ENCODE measurements at places on chromosomes 5 and 9.

DNA sequence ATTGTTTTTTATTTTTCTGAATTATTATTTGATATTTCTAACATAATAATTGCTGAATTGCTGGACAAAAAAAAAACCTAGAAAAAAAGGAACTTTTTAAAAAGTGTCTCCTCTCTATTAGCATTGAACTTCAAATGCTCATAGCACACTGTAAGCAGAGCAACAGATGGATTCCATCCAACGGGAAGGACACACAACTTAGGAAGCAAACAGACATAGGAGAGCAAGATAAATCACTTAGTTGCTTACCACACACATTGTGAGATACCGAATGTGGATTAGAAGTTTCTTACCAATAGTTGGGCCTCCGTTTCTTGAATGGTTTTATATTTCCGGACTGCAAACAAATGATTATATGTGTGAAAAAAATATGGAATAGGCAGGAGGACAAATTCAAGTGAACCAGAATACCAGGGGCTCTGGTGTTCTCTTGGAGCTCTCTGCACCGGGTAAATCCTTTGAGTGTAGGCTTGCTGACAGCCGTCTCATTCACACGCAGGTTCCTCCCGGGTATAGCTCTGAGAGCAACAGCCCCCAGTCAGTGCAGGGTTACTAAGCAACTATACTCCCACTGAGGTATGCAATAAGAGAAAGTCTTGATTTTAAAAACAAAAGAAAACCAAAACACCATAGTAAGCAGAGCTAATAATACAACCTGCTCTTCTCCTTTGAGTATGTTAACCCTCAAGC, 217.6 kb downstream of the TMEM167A start:
- no peak for DNase-seq

GRCh38 chr9:88521308-88521707, 13.7 kb upstream of the NXNL2 start:
- no peak for DNase-seq

- no peak for DNase-seq
Measured at GRCh38 chr9:91502475-91502874, 78.8 kb upstream of the NFIL3 start.

- no peak for DNase-seq
Measured at GRCh38 chr5:137119321-137119720, 379.8 kb downstream of the SPOCK1 start.

GRCh38 chr5:1016036-1016435, 7.4 kb downstream of the NKD2 start:
- DNase-seq = no peak

GRCh38 chr5:113269023-113269997, 165.5 kb downstream of the TSSK1B start:
- no peak for DNase-seq

- DNase-seq = no peak
Measured at GRCh38 chr5:74194196-74194595, 446.3 kb downstream of the ENC1 start.

- no peak for DNase-seq
Measured at GRCh38 chr9:82732928-82733327, 330.0 kb downstream of the RASEF start.

- no peak for DNase-seq
Measured at GRCh38 chr5:31270396-31270795, 76.9 kb downstream of the CDH6 start.

DNA sequence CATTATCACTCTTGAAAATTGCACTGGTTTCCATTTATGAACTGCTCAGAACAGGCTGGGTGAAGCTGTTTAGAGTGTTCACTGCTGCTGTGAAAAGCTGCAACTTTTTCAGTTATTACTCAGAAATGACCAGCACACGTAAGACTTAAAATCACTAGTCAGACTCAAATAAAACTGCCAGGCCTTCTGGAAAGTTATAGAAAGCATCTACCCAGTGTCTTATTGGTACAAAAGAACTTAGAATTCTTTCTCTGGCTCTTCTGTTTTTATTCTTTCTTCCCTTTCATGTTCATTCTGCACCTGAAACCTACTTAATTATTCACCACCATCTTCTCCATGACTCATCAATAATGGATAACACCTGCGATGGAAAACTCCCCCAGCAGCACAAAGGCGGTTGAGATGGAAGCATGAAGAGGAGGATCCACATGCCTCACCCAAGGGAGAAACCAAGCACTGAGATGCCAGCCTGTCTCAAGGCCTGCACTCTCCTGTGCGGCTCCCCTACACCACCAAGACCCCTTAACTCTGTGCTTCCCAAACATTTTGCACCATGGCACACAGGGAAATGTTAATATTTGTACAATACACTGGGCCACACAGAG, 171.9 kb downstream of the ENTREP1 start:
- DNase-seq = no peak

GRCh38 chr9:108057421-108058134, 568.0 kb upstream of the KLF4 start:
- DNase-seq = no peak

DNA sequence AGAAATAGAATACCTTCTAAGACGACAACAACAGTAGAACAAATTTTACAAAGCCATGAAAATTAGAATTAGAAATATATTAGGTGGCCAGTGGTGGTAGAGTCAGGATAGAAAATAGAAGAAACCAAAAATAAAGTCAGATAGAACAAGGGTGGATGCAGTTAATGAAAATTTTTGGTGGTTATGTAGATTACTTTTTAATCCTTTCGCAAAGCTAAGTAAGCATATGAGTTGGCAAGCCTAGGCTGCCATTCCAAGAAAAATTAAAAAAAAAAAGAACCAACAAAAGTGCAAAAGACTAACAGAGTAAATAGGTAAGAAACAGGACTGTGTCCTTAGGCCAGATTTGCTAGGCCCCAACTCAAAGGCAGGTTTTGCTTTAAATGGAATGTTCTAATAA, 56.8 kb downstream of the PCSK5 start:
- no peak for DNase-seq

DNA sequence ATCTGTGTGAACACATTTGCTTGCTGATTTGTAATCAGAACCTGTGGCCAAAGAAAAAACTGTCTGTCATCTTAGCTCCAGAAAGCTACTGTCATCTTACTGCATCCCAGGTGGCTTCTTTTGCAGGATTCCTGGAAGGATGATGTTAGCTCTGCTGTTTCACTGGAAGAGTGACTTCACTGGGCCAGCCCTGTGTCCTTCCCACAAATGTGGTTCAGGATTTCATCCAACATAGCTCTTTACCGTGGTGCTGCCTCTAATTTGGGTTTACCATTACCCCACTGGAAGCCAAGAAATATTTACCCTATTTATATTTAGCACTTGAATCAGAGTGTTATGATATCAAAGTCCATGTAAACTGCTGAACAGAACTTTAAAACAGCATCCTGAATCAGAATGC, 501.0 kb downstream of the GADD45G start:
- no peak for DNase-seq

- no peak for DNase-seq
Measured at GRCh38 chr5:38453506-38453905, 102.9 kb downstream of the LIFR start.

DNA sequence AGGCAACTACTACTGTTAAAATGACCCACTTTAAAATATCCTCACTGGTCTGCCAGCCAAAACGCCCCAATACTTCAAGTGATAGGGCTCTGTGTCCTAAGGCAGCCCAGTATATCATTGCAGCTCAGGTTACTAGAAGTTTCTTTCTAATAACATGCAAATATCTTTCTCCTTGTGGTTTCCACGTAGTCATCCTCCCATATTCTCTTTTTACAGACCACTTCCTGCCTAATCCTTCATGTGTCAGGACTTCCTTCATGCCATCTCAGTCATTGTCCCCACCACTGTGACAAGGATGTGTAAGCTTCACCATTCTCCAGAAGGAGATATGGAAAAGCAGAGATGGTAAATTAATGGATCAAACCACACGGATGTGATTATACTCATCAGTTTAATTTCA, 813.7 kb downstream of the MAT2B start:
- no peak for DNase-seq

GRCh38 chr9:130323051-130323745, 57.6 kb downstream of the HMCN2 start:
- DNase-seq = no peak

GRCh38 chr5:65102976-65103711, 334.4 kb downstream of the CWC27 start:
- peak; percentile 38 for DNase-seq

DNA sequence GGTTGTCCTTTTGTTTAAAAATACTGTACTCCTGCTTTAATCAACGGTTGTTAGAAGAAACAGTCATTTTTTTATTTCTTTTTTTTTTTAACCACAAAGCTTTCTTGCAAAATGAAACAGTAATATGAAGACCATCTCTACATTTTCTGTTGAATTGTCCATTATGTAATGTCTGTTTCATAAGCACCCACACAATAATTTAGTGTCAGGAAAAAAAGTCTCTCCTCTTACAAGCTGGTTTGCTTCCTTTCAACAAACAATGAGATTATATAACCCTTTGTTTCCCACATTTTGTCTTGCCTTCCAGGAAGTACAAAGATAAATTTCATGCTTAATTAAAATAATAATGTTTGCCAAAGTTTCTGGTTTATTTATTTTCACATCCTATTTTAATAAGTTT, 16.7 kb downstream of the CTNNAL1 start:
- DNase-seq = no peak

- DNase-seq = no peak
Measured at GRCh38 chr9:134551176-134551575, 90.4 kb upstream of the COL5A1 start.

GRCh38 chr9:121271368-121272341, 3.7 kb downstream of the GSN start:
- DNase-seq = no peak

DNA sequence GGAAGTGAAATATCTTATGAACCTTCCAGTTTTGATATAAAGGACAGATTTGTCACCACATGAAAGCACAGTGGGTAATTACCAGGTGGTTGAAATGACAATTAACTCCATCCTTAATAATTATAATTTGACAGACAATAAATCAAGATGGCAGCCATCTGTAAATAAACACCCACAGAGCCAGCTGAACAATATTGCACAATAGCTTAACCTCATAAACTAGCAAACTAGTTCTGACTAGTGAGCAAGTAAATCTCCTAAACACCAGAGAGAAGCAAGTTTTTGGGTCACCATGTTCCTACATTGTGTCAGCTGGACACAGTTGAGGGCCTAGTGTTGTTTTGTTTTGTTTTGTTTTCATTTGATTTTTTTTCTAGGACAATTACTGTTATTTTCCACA, 577.4 kb downstream of the ACTL7B start:
- no peak for DNase-seq

GRCh38 chr9:93216073-93216365, 32.1 kb downstream of the WNK2 start:
- DNase-seq = no peak

- no peak for DNase-seq
Measured at GRCh38 chr9:24516463-24516862, 29.2 kb downstream of the IZUMO3 start.

GRCh38 chr9:71678999-71679398, 89.3 kb downstream of the CEMIP2 start:
- no peak for DNase-seq

GRCh38 chr5:73486119-73486899, 11.9 kb upstream of the BTF3 start:
- no peak for DNase-seq

DNA sequence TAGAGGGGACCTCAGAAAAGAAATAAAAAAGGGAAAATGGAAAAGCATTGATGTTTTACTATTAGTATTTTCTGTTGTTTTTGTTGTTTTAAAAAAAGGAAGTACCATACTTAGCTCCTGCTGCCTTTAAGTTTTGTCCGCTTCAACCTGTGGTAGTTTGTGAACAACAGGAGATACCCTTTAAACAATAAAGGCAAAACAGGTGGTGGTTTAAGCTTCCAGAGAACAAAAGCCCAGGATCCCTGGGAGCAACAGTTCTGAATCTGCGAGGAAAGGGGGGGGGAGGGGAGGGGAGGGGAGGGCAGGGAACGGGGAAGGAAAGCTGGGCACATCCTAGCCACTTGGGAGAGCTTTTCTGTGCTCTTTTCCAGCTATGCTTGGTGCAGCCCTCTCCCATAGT, 2.1 kb upstream of the PSIP1 start:
- no peak for DNase-seq

- DNase-seq = no peak
Measured at GRCh38 chr5:43422143-43422542, 10.0 kb upstream of the CCL28 start.

DNA sequence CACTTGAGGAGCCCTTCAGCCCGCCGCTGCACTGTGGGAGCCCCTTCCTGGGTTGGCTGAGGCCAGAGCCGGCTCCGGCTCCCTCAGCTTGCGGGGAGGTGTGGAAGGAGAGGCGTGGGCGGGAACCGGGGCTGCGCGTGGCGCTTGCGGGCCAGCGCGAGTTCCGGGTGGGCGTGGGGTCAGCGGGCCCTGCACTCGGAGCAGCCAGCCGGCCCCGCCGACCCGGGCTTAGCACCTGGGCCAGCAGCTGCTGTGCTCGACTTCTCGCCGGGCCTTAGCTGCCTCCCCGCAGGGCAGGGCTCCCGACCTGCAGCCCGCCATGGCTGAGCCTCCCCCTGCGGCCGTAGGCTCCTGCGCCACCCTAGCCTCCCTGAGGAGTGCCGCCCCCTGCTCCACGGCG, 6.2 kb upstream of the SHB start:
- DNase-seq = no peak

DNA sequence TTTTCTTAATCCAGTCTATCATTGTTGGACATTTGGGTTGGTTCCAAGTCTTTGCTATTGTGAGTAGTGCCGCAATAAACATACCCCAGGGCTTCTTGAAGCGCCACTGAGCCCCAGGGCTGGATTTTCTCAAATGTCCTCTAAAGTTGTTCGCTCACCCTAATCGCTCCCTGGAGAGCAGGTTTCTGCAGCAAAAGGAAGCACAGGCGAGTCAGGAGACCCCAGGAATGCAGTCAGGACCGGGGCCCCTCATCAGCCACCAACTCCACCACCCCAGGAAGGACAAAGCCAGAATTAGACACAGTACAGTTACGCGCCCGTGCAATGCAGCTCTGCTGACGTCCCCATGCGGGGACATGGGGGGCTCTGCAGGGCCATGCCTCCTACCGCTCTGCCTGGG, 15.7 kb upstream of the OBP2B start:
- no peak for DNase-seq
